ENCODE measurements at places on chromosomes 3 and 15.

DNA sequence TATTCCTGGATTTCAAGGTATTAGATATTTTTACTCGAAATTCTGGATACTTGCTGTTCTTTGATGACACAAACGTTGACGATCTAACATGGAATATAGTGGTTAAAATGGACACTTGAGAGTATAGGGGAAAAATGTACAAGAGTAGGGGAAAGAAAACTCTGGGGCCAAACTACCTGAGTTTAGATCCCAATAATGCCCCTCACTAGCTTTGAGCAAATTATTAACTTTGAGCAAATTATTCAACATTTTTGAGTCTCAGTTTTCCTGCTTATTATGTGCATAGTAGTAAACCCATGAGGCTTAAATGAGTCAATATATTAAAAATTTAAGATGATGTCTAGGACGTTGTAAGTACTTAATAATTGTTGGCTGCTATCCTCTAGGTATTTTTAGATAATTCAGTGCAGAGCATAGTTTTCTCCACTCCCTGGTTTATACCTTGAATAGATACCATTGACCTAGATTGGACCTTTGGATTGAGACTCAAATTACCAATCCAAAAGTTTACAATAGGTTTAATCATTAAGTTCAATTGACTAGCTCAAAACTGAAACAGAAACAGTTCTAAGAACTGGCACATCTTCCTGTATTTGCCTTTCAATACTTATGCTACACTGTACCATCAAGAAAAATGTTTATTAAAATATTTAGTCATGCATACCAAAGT, 4.5 kb downstream of the ADGRG7 start:
- no peak for DNase-seq

- no peak for DNase-seq
Measured at GRCh38 chr3:50448752-50449539, 54.5 kb downstream of the CACNA2D2 start.

GRCh38 chr3:100104817-100105413, 9.4 kb downstream of the FILIP1L start:
- DNase-seq: no peak

DNA sequence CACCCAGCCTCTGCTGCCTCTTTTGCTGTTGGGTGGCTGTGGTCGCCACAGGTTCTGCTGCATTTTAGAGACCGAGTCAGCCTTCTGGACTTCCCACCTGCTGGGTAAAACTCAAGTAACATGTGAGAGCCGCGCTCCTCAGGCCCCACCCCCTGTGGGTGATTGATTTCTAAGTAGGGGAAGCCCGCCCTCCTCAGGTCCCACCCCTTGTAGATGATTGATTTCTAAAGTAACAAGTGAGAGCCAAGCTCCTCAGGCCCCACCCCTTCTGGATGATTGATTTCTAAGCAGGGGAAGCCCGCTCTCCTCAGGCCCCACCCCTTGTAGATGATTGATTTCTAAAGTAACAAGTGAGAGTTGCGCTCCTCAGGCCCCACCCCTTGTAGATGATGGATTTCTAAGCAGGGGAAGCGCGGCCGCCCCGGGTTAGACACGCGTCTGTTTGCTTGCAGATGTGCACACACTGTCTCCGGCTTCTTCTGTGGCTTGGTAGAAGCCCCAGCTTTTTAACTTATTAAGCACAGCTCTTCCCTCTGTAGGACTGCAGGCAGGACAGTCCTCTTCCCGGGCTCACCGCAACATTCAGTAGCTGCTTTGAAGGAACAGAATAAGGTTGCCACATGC, 83.4 kb downstream of the FAM43A start:
- peak; percentile 61 for DNase-seq

DNA sequence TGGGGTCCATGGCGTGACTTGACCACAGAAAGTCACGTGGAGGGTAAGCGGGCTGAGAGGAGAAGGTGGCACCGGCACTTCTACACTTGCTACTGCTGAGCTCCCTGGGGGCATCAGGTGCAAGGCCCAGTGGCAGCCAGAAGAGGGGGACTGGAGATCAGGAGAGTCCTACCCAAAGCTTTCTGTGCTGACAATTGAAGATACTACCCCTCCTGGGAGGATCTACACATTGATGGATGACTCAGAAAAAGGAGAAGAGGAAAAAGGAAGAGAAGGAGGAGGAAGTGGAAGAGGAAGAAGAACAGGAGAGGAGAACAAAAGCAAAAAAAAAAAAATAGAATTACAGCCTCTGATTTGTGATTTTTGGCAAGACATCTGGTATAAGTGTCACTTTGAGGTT, 41.2 kb downstream of the MYO5C start:
- peak; percentile 36 for DNase-seq

GRCh38 chr15:68640791-68641331, 62.1 kb downstream of the CORO2B start:
- DNase-seq: no peak

Measured in SJCRH30 (cell line).